ENCODE measurements at places on chromosomes 12 and 14. TPM values are rescaled to one million over a fixed set of nuclear protein-coding genes. Genes with fewer than 3 reads are reported as not detected.

DNA sequence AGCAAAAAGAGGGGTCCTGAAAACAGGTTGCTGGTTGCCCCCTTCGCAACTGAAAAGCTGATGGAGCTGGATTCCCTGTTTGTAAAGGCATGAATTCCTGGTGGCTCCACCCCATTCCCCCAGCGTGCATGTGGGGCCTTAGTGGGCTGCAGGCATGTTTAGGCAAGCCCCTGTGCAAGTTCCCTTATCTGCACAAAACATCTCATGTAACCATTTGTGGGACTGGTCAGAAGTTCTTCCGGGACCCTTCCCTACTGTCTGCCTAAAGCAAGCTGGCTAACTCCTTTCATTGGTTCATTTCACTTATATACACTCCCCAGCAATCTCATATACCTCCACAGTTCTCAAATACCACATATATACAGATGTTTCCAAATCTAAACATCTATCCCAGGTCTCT is 24.0 kb upstream of the HIGD1C start:
- H3K36me3 ChIP-seq, result no peaks in the 10 kb centered on the region
- H3K27ac ChIP-seq, result no peak overlapping the region
- H3K4me3 ChIP-seq, result no peak overlapping the region
- no peaks in the 10 kb centered on the region for H3K27me3 ChIP-seq

GRCh38 chr14:69873877-69874780 is 5.1 kb upstream of the SMOC1 start:
- H3K27me3 ChIP-seq, result peaks cover 3% of the 10 kb centered on the region
- no peaks in the 10 kb centered on the region for H3K36me3 ChIP-seq
- H3K4me3 ChIP-seq, result no peak overlapping the region
- no peaks in the 10 kb centered on the region for H3K4me1 ChIP-seq

DNA sequence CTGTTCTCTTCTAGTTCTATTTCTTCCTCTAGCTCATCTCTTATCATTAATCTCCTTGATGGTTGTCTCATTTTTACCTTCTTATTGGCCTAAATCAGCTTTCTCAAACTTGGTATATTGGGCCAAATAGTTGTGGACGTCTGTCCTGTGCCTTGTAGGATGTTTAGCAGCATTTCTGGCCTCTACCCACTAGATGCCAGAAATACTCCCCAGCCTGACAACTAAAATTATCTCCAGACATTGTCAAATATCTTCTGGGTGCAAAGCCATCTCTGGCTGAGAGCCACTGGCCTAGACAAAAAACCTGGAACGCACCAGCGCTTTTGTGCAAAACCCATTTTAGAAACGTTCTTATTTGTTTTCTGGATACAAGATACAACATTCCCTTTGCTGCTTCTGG is 38.8 kb upstream of the LRRC10 start:
- no peaks in the 10 kb centered on the region for H3K27me3 ChIP-seq
- H3K27ac ChIP-seq, result no peak overlapping the region
- no peak for DNase-seq
- H3K4me1 ChIP-seq, result no peaks in the 10 kb centered on the region
- H3K4me3 ChIP-seq, result no peak overlapping the region

GRCh38 chr12:111991946-111992345 is 21.0 kb downstream of the TMEM116 start:
- no peak for DNase-seq
- peaks cover 47% of the 10 kb centered on the region for H3K4me1 ChIP-seq

DNA sequence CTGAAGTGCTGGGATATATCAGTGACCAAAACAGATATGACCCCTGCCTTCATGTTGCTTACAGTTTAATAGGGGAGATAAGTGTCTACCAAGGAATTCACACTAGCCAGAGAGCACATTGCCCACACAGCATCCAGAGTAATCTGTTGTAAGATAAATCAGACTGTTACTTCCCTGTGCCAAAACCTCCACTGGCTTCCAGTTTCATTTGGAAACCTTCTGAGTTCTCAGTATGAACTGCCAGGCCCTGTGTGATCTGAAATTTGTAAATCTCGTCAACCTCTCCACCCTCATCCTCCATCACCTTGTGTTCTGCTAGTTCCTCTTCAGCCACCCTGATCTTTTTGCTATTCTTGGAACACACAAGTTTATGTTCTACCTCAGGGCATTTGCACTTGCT is 154.7 kb downstream of the ETV6 start:
- no peak overlapping the region for H3K27ac ChIP-seq
- DNase-seq, result no peak
- H3K4me3 ChIP-seq, result no peak overlapping the region
- H3K27me3 ChIP-seq, result no peaks in the 10 kb centered on the region
- H3K36me3 ChIP-seq, result no peaks in the 10 kb centered on the region

GRCh38 chr14:91356181-91356763 is 61.3 kb downstream of the CCDC88C start:
- no peaks in the 10 kb centered on the region for H3K27me3 ChIP-seq
- no peak for DNase-seq

DNA sequence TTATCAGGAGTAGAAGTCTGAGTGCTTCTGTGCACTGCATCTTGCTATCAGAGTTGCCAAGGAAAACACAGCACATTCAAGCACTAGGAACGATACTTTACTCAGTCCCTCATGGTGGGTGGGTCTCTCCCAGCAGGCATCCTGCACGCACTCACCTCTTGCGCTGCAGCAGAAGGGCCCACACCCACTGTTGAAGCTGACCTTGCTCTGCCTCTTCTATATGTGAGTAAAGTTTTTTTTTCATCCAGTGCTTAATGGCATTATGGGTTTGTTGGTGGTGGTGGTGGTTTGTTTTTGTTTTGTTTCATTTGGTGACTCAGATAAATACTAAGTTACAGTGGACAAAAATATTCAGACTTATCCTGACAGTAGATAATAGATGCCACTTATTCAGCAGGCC is 348.5 kb downstream of the EGLN3 start:
- H3K27me3 ChIP-seq, result no peaks in the 10 kb centered on the region
- no peak overlapping the region for H3K4me3 ChIP-seq
- no peaks in the 10 kb centered on the region for H3K36me3 ChIP-seq
- H3K4me1 ChIP-seq, result no peaks in the 10 kb centered on the region
- H3K27ac ChIP-seq, result no peak overlapping the region

DNA sequence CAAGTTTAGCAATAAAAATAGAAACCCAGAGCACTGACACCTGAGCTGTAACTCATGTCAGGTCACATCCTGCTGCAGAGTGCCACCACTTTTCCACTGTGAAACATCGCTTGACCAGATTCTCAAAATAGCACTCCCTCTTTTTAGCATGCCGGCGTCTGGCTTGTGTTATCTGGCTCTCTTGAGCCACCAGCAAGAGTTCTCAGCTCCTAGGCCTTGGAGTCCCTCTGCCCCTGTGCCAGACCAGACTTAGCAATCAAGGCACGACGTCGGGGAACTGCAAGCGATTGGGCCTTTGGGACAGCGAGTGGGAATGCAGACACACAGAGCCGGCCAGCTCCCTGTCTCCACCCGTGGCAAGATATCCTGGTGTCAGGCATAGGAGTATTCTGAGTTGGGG is 52.5 kb downstream of the SPIC start:
- no peak overlapping the region for H3K27ac ChIP-seq
- H3K4me1 ChIP-seq, result no peaks in the 10 kb centered on the region
- no peaks in the 10 kb centered on the region for H3K27me3 ChIP-seq

DNA sequence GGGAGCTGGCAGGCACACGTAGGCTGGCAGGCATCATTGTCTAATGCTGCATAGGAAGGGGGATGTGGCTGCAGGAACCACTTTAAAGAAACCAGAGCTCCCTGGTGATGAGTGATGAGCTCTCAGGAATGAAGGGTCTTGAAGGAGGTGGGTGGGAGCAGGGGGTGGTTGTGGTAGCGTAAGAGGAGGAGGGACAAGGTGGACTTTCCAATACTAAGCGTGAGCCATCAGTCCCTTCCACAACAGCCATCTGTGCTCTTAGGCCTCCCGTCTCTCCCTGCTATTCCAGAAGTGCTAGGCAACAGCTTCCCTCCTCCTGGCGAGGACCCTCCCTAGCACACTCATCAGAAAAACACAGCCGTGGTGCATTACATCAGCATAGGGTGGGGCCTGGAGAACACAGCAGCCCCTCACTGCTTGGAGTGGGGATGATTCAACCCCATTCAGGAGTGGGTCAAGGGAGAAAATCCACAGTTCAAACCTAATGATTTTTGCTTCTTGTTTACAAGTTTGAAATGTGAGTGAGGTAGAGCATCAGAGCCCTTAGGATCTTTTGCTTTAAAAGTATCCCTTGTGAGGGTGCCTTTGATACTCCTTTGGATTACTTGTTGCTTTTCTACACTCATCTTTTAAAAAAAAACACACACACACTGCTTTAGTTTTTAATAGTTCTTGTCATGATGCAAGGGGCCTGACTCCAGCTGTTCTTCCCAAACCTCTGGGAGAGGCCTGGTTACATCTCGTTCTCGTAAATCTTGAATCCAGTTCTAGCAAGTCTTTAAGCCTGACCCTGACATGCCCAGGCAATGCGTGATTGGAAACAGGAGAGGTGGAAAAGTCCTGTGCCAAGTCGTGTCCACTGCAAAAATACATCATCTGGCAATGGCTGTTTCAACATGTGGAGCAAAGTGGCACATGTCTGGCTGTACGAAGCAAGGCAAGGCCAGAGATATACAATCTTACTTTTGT is 356.4 kb upstream of the DDHD1 start:
- no peak for DNase-seq
- H3K4me1 ChIP-seq, result no peaks in the 10 kb centered on the region
- no peak overlapping the region for H3K27ac ChIP-seq
- no peaks in the 10 kb centered on the region for H3K36me3 ChIP-seq
- no peaks in the 10 kb centered on the region for H3K27me3 ChIP-seq

DNA sequence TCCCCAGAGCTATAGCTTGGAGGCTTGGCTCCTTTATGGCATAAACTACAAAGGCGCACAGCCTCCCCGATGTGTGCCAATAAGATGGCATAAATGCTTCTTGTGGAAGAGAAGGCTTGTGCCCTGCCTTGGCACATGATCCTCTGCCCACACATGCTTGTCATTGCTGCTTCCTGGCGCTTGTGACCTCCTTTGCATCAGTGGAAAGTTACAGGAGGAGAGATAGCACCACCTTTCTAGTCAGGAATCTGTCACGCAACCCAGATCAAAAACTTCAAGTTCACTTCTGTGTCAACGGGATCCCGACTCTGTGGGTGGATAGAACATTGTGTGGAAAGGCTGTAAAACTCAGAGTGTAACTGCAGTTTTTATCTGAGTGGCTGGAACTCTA is 183.8 kb upstream of the HIF1A start:
- no peak overlapping the region for H3K4me3 ChIP-seq
- DNase-seq, result no peak
- H3K27ac ChIP-seq, result no peak overlapping the region
- no peaks in the 10 kb centered on the region for H3K27me3 ChIP-seq
- peaks cover 67% of the 10 kb centered on the region for H3K4me1 ChIP-seq
- peaks cover 5% of the 10 kb centered on the region for H3K36me3 ChIP-seq

- no peaks in the 10 kb centered on the region for H3K36me3 ChIP-seq
- H3K27ac ChIP-seq, result no peak overlapping the region
- no peaks in the 10 kb centered on the region for H3K27me3 ChIP-seq
- no peak overlapping the region for H3K4me3 ChIP-seq
- DNase-seq, result no peak
Observed at GRCh38 chr12:24233519-24234246, 284.2 kb upstream of the SOX5 start.

DNA sequence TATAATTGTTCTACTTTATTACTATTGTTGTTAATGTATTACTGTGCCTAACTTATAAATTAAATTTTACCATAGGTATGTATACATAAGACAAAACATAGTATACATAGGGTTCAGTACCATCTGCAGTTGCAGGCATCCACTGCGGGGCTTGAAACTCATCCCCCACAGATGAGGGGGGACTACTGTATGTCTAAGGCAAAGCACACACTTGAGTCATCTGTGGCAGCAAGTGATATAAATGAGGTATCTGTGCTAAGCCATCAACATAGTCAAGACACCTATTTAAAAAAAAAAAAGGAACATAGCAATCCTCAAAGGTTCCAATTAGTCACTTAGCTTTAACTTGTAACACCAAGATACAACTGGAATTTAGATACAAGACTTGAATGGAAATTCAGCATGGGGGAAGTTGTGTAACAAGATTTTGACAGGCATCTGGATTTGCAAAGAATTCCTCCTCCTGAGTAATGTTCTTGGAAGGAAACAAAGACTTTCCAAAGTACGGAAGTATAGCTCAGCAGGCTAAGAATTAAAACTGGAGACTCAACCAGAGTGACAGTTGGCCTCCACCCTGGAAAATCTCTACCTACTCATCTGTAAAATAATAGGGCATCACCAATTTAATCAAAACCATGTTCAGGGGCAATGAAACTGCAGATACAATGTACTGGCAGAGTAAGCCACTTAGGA is 14.9 kb downstream of the DCAF5 start:
- H3K36me3 ChIP-seq, result peaks cover 5% of the 10 kb centered on the region
- DNase-seq, result no peak
- H3K4me3 ChIP-seq, result no peak overlapping the region
- no peaks in the 10 kb centered on the region for H3K27me3 ChIP-seq

GRCh38 chr14:28770061-28770460 is 3.5 kb downstream of the FOXG1 start:
- no peaks in the 10 kb centered on the region for H3K36me3 ChIP-seq
- H3K27ac ChIP-seq, result no peak overlapping the region
- H3K4me1 ChIP-seq, result no peaks in the 10 kb centered on the region

IQSEC3 gene
- total RNA-seq, result 0.88 TPM

MUCL1 gene
- not detected for total RNA-seq

NOVA1 gene
- total RNA-seq, result not detected

IL26 gene
- total RNA-seq, result 1.00 TPM

EIF2S3B gene
- total RNA-seq, result 2.2 TPM

GPR65 gene
- total RNA-seq, result 15.2 TPM
